ENCODE measurements at places on chromosomes 7 and 10. TPM values are rescaled to one million over a fixed set of nuclear protein-coding genes. Genes with fewer than 3 reads are reported as not detected.

DNA sequence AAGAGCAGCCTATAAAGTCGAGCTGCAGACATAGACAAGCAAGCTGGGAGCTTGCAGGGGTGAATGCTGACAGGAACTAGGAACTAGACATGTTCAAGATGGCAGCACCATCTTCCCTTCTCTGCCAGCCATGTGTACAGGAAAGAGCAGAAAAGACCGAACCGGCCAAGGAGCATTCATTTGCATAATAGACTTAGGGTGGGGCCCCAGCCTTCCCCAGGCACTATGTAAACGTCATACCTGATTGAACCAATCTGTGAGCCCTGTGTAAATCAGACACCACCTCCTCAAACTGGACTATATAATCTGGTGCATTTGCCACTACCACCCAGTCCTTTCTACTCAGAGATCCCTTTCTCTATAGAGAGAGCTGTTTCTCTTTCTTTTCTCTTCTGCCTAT is 106.9 kb upstream of the FAM3C start:
- no peak for DNase-seq

GRCh38 chr7:118029826-118030422 is 154.0 kb upstream of the LSM8 start:
- DNase-seq = no peak

GRCh38 chr10:17238445-17239291 is 10.6 kb downstream of the VIM start:
- DNase-seq = peak; percentile 16

GRCh38 chr10:102646610-102647442 is 2.5 kb downstream of the TRIM8 start:
- DNase-seq = no peak

GRCh38 chr10:9634466-9634865 is 1383.2 kb upstream of the CELF2 start:
- DNase-seq = no peak

DNA sequence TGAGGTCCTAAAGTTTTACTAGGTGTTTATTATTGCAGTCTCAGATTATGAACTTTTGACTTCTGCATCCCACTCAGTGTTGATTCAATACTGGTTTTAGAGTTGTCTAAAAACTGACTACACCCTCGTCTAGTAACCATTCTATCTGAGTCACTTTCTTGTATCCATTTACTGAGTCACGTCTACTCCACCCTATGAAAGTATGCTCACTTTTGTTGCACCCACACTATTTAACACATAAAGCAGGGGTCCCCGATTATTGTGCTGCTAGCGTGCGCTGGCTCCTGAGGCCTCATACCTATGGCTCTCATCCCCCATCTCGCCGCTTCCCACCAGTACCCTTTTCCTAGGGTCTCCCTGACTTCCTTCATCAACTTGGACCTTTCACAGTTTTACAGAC is 2.0 kb downstream of the SAMD9 start:
- DNase-seq = peak; percentile 48

The GIMAP2 gene
- 19.7 TPM for total RNA-seq

The CYP3A5 gene
- total RNA-seq = not detected

All from H4 (cell line).